ENCODE measurements at places on chromosomes 5 and 9.

GRCh38 chr9:749716-750115, 91.8 kb upstream of the DMRT1 start:
- no peak for DNase-seq

- no peak for DNase-seq
Observed at GRCh38 chr9:95845751-95846150, 29.7 kb upstream of the ERCC6L2 start.

DNA sequence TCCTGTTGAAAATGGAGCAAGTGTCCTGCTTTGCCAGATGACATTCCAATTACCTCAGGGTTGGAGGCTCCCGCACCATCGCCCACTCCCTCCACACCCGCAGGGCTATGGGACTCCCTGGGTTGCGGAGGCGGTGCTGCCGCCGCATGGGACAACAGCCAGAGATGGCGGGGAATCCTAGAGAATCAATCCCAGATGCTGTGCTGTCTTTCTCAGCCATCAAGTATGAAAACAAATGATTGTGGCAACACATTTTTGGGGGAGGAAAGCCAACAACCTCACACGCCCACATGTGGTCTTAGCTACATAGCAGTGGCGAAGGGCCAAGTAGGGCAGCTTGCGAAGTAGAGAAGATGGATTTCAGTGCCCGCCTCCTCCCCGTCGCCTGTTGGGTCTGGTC, 46.7 kb downstream of the IL31RA start:
- DNase-seq, result no peak

DNA sequence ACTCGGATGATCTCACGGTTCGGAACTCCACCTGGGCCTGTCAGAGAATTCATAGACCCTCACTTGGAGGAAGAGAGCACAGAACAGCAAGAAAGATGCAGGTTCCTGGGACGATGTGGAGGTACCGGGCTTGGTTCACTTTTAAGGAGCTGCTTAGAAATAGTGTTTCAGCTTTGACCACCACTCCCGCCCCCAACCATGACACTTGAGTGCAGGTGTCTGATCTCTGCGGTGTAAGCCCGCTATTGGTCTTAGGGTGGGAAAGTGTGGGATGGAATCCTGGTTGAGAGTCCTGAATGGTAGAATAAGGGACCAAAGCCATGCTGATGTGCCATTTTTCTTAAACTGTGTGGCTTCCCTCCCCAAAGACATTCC, 97.2 kb upstream of the LMX1B start:
- no peak for DNase-seq

DNA sequence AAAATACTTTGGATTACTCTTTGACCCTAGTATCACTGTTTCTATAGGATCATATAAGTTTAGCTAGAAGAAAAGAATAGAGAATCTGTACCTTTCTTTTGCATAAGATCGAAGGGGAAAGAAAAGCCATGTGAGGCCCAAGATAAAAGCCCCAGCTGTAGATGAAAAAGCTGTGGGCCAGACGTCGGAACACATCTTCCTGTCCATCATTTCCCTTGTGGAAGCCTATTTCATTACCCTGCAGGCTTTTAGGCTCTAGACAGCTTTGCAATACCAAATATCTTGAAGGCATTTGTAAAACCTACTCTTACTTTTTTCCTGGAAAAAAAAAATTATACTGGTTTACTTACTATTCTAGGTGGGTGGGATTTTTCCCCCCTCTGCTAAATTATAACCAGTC, 10.0 kb downstream of the PALM2AKAP2 start:
- DNase-seq, result no peak

DNA sequence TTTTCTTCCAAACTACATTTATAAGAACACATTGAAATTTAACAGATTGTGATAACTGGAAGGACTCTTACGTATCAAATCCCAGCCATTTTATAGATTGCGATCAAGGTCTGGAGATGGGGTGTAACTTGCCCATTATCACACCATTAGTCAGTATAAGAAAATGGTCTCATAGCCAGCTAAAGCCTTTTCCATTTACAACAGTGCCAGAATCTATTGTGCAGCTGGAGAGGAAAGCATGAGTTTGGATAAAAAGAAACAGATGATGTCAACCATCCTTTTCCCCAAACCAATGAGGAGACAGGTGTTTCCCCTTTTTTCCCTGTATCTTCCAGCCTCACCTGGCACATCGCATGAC, 658.8 kb downstream of the ACTL7B start:
- no peak for DNase-seq

DNA sequence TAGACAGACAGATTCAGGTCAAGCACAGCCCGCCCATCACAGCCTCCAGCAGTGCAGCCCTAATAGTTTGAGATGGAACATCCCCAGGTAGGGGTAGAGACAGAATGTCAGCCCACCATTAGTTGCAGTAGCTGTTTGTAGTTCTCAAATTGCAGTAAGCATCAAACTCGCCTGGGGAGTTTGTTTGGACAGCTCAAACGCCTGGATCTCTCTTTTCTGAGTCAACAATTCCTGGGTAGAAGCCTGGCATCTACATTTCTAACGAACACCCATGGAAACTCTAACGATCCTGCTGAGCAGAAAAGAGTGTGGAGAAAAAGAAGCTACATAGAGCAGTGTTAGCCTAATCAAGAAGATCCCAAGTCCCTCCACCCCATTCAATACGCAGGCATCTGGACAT, 59.4 kb downstream of the ADAMTS16 start:
- DNase-seq, result no peak

- no peak for DNase-seq
Observed at GRCh38 chr9:6930827-6931226, 173.1 kb downstream of the KDM4C start.

GRCh38 chr5:71652349-71652748, 65.2 kb downstream of the MCCC2 start:
- DNase-seq, result no peak

DNA sequence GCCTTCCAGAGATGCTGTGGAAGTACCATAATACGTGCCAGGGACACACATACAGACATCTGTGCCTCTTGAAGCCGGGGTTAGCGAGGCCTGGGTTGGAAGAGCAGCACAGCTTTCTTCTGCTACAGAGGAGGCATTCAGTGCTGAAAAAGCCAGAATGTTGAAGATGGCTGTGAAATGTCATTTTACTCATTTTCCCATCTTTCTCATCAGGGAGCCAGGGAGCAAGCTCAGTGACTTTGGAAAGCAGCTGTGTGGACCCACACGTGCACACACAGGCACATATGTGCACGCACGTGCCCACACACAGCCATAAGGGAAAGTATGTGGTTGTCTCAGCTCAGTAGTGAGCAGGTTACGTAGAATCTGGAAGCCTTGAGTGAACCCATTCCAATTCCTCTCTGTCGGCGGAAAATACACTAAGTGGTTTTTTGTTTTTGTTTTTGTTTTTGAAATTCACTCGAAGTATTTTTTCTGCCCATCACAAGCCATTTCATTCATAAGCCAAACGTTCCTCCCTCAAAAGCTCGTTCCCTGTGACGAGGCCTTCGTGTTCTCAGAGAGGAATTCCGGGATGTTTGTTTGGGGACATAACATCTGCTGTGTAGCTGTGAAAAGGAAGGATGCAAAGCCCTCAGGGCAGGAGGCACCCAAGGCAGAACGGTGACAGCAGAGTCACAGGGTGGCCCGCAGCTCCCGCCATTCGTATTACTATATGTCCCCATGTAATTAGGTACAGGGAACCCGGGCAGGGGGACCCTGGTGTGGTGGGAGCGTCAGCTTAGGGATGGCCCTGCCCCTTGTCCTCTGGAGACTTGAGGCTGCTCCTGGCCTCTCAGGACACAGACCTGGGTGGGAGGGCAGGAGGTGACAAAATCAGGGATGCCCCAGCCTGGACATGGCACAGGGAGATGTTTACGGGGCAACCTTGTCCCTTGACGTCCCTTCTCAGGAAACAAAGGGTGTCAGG, 29.0 kb upstream of the ANKRD33B start:
- no peak for DNase-seq

DNA sequence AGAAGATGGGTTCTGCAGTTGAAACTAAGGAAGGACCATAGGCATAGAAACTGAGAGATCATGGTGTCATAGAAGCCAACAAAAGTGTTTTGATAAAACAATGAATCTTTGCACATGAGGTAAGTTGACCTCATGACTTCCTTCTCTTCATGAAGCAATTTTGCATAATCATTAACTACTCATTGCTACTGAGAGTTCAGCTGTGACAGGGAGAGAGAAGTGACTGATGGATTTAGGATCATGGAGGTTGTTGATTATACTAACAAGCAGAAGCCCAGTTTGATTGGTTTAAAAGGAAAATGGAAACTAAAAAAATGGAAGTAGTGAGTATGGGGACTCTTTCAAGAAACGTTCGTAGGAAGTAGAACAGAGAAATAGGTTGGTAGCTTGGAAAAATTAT, 51.2 kb downstream of the PARP8 start:
- DNase-seq, result no peak

DNA sequence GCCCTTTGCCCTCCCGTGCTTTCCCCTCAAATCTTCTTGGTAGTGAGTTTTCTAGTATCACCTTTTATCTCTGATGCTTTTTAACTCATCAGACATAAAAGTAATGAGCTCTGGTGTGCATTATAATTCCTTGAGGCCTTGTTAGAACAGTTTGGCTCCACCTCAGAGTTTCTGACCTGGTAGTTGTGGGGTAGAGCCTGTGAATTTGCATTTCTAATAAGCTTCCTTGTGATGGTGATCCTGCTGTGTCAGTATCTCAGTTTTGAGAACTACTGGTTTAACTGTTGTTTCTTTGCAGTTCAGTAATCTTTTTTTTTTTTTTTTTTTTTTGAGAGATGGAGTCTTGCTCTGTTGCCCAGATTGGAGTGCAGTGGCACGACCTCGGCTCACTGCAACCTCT, 31.1 kb downstream of the UBE2D2 start:
- no peak for DNase-seq

- peak; percentile 37 for DNase-seq
Observed at GRCh38 chr5:114789773-114790402, 379.8 kb downstream of the TRIM36 start.

- no peak for DNase-seq
Observed at GRCh38 chr9:28197653-28198052, 624.4 kb upstream of the C9orf72 start.

DNA sequence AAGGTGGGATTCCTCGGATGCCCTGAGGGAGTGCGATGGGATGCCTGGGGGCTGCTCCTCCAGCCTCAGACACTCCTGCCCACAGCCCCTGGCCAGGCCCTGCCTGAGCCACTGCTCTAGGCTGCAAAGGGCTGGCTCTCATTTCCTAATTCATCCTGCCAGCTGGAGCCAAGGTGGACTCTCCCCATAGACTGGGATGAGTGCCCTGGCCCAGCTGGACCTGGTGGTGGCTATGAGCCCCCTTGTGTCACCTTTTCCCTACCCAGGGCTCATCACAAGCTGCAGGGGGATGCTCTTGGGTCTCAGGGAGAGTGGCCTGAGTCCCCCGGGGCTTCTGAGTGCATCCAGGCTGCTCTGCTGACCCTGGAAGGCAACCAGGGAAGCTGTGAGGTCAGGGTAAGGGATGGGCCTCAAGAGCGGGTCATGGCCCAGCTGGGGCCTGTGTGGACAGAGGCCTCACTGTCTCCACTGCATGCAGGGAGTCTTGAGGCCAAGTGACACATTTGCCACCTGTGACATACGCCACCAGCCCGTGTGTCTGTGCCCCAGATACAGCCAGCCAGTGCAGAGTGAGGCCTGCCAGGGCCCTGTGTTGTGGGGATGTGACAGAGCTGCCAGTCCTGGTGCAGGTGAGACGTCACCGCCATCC, 102.7 kb upstream of the IER5L start:
- peak; percentile 14 for DNase-seq

Data from GM13977 (cell line).